Inflammatory macrophage treated with lipopolysaccharide for 4 hours (primary cell): ENCODE measurements at places on chromosomes 6 and 20.

DNA sequence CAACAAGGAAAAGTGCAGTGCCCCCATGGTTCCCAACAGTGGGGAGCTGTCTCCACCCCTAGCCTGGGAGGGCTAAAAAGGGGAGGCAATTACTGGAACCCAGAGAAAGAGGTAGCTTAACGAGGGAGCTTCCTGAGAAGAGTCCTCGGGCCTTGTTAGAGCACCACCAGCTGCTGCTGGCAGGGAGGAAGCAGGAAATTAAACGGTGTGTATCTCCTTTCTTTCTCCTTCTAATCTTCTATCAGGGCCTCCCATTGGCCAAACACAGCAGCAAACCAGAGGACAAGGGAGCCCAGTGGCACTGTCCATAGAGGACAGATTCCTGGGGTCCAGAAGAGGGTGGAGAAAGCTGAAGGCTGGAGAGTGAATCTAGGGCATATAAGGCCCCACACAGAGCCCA is 7.6 kb upstream of the BTN2A2 start:
- no peak for DNase-seq

- no peak for DNase-seq
Measured at GRCh38 chr6:125022391-125022989, 60.3 kb downstream of the RNF217 start.

DNA sequence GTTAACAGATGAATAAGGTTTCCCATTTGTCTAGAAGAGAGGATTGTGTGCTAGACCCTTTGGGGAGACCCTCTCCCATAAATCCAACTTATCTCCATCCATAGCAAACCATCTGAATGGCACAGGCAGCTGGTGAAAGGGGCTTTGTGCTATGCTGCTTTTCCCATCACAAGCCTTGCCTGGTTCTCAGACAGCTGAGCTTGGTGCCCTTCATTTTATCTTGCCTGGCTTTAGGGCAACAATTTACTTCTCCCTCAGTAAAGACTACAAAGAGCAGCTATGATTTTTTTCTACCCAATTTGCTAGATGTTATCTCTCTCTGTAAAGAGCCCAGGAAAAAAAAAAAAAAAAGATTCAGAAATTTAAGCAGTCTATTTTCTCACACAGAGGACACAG is 117.0 kb upstream of the COL21A1 start:
- no peak for DNase-seq

- DNase-seq: no peak
Measured at GRCh38 chr6:144768551-144769075, 483.5 kb downstream of the UTRN start.

DNA sequence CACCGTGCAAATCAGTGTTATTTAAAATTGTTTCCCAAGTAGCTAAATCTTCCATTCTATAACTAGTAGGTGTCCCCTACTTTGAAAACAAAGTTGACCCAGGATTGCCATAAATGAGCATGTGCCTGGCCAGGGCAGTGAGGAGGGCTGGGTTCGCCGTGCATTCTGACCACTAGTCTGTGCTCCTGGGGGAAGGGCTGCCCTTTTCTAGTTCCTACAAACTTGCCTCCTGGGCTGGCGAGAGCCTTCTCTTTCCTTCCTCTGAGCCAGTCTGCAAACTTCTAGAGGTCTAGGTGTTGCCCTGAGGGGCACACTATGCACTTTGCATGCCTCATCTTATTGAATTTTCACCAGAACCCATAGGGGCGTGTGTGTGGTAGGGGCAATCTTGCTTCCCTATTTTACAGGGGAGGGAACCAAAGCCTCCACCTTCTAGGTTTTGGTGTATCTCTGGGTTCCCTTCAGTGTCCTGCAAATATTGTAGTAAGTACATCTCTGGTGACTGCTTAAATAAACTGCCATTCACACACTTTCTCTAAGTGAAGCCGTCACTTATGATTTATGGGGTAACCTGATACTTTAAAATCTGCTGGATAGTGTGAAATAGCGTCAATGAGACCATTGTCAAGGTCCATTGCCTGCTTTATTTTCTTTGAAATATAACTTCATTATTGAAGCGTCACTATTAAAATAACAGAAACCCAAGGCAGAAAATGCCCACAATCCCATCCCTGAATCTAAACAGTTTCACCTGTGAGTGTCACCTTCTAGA is 42.2 kb downstream of the CDH26 start:
- DNase-seq: no peak

- DNase-seq: no peak
Measured at GRCh38 chr6:139277161-139277560, 14.6 kb downstream of the TXLNB start.

DNA sequence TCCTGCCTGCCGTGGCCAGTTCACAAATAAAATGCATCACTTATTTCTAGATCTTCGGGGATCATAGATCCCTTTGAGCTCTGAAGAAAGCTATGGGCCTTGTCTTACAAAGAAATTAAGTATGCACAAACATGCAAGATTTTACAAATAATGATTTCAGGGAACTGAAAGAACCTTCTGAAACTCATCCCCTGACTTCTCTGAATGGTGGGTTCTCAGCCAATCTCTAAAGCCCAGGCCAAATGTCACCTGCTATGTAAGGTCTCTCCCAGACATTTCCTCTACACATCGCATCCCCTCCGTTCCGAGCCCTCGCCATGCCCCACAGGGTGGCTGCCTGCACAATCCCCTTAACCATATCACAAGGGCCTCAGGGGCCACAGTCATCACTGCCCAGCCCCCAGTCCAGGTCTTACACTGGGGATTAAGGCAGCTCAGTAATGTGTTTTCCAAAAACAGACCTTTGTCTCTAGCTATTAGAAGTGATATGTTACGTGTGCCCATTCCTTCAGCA is 16.1 kb upstream of the ANKRD60 start:
- no peak for DNase-seq

DNA sequence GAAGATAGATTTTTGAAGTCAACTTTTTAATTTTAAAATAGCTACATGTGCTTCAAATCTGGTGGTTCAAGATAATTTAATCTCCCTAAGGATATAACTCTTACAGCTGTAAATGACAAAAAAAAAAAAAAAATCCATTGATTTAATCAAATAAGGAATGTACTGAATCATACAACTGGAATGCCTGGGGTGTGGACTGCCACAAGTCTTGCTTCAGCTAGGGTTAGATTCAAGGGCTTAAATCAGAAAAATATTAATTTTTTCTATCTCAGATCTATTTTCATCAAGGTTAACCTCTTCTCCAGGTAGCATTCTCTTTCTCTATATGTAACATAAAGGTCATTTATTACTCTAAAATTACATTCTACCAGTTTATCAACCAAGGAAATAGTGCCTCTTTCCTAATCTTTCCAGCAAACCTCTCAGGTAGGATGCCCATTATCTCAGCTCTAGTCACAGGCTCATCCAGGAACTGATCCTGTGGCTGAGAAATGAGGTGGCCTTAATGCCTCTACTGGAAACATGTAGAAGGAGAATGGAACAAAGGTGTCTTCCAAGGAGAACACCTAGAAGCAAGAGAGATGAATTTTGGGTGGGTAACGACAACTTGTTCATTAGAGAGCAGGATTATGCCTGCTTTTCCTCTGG is 466.9 kb downstream of the CBLN4 start:
- DNase-seq: no peak

DNA sequence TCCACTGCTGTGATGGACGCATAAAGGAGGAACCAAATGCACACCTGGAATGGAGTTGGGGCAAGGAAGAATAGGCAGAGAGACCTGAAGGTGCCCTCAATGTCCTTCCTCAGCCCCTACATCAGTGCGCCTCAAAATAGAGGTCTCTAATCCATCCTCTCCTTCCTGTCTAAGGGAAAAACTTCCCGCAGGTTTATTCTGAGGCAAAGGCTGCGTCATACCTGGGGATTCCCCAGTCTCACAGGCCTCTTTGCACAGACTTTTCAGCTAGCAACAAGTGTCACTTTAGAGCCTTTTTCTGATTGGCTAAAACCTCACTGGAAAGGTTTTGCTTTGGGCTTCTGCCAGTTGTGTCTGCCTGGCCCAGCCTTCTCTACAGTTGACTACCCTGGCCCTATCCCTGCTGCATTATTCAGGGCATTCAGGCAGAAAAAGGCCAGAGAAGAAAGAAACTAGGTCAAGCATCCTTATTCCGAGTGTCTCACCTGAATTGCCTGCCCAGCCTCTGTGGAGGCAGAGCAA is 1.8 kb upstream of the HLA-DQB1 start:
- peak; percentile 91 for DNase-seq

- DNase-seq: no peak
Measured at GRCh38 chr6:160861824-160862223, 129.7 kb upstream of the MAP3K4 start.

- no peak for DNase-seq
Measured at GRCh38 chr20:12786276-12786675, 222.5 kb upstream of the SPTLC3 start.

DNA sequence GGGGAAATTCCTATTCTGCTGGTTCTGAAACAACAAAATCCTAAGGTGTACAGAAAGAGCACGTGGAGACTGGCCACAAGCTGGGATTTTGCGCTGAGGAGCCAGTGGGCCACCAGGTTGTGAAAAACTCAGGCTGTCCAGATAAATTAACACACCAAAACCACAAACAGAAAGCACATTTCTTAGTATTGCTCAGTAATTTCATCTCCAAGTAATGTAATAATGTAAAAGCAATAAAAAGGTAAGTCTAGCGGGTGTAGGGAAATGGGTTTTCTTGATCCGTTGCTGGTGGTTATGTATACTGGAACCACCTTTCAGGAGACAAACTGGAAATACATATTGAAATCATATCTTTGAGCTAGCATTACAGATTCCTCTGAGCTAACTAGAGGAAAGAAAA is 195.6 kb upstream of the CNR1 start:
- no peak for DNase-seq

- DNase-seq: no peak
Measured at GRCh38 chr20:53828088-53828681, 234.5 kb upstream of the ZNF217 start.

- DNase-seq: peak; percentile 70
Measured at GRCh38 chr6:137944793-137945498, 77.9 kb downstream of the TNFAIP3 start.

DNA sequence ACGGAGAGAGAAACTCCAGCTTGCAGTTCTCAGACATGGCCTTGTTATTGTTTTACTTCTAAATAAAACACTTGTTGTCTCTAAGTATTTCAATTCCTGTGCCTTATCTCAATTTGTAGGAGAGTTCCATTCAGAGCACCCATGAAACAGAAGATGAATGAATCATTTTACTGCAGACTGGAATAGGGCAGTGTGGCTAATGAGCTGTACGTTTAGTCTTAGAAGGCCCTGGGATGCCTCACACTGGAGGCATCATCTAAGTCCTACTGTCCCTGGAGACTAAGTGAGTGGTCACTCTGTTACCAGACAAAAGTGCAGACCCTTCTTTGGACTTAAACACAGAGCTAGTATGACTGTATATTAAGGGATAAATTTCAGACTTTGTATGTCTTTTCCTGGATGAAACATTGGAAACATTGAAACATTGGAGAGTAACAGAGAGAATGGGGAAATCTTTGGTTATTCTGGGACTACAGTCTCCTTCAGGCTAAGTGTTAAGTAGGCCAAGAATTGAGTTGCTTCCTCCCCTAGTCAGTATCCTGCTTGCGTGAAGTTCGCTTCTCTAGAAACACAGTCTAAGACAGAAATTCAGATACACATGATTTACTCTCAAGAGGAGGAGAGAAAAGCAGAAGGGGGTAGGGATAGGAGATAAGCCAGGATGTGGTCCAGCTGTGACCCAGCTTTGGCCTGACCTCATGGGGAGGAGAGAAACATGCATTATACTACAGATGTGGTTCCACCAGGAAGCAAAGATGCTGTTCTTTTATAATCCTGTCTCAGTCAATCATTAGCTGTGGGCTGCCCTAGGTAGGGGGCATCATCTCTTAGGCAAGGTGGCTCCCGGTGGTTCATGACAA is 167.4 kb upstream of the BMP2 start:
- DNase-seq: no peak

- no peak for DNase-seq
Measured at GRCh38 chr6:110543106-110543505, 66.7 kb upstream of the SLC22A16 start.

DNA sequence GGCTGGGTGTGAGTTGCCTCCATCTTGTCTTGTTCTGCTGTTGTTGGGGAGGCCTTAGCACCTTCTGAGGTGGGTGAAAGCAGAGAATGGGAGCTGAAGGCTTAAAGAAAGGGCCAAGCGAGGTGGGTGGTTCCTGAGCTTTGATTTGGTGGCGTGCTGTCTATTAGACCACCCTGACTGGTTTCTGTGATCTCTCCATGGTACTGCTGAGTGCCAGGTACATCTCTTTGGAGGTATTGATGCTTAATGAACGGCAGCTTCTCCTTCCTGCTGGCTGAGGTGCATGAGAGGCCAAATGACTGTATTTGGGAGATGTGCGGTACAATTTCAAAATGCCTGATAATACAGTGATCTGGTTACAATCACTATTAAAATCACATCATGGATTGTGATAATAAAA is 15.4 kb downstream of the RIN2 start:
- DNase-seq: no peak

GRCh38 chr20:63740070-63740626 is 572 bp downstream of the SLC2A4RG start:
- no peak for DNase-seq

DNA sequence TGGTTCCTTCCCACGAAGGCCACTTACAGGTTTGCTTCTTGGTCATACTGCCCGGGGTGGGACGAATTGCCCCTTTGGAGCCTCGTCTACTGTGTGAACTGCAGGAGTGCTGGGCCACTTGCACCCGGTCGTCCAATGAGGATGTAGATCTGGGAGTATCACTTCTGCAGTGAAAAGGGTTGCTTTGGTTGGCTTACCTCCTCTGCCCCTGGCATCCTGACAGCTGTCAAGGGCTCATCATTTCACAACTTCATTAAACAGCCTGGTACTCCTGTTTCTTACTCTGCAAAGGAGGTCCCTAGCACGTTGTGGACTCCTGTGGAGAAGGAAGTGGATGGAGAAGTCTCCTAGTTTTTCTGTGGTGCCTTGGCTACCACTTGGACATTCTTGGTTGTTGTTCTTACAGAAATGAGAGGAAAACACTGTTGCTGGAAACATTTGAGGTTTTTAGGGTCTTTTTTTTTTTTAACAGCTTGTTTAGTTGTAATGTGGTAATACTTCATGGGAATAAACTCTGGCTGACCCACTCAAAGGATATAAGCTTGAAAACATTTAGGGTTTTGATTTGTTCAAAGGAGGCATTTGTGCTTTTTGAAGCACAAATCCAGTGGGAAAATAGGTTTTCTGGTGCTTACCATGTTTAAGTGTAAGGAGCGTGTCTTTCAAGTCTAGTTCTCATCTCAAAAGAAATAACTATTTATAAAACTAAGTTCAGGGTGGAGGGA is 60.7 kb downstream of the AKAP12 start:
- DNase-seq: no peak

DNA sequence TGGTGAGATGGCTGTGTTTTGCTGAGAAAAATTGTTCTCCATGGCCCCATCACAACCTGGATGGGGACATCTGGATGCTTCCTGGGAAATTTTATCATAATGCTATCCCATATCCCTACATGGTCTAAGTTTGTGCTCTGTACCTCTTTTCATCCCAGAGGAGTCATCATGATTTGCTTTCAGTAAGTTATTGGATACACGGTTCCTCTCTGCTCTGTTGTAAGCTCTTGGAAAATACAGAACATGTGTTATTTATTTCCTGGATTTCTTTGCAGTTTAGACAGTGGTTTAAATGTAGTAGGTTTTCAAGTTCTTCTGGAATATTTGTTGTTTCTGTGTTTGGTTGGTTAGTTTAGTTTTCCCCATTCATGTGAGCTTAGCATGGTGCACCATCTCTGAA is 129.2 kb upstream of the ECI2 start:
- DNase-seq: no peak

- peak; percentile 89 for DNase-seq
Measured at GRCh38 chr20:62141397-62142251, 1.6 kb downstream of the PSMA7 start.

GRCh38 chr6:10382322-10382721 is 32.6 kb downstream of the TFAP2A start:
- DNase-seq: no peak
